ENCODE measurements at places on chromosomes 1 and 21.

GRCh38 chr1:3087049-3087448 is 18.0 kb downstream of the PRDM16 start:
- no peak for DNase-seq

DNA sequence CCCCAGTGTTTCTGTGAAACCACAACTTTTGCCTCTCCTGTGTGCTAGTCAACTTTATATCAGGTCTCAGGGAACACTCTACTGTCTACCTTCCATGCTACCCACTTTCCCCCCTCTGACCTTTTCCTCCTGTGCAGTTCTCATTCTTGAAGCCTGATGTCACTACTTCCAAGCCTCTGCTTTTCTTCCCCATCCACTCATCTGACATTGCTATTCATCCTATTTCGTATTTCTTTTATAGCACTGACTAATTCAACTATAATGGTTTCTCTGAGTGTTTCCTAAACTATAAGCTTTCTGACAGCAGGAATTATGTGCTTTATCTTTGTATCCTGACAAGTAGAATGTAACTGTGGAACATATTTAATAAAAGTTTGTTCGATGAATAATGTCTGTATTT is 18.2 kb upstream of the DPH5 start:
- no peak for DNase-seq

- DNase-seq = no peak
Observed at GRCh38 chr1:156895455-156895812, 1.9 kb downstream of the PEAR1 start.

DNA sequence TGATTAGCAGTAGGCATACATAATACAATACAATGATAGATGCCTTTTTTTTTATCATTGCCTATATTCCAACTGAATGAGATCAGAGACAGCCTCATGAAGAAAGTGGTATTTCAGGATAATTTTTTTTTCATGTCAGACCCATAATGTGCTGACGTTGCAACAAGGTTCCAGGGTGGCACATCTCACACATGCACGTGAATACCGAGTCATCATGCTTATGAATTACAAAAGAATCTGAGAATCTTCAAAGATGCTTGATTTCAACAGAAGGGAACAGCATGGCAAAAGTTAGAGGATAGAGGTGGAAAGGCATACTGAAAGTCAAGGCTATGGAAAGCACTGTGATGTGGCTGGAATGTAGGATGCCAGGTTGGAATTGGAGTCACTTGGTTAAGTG is 5.0 kb upstream of the RNF11 start:
- DNase-seq = no peak

GRCh38 chr21:26057477-26058170 is 112.9 kb downstream of the APP start:
- no peak for DNase-seq

GRCh38 chr21:46111193-46111571 is 13.3 kb downstream of the COL6A2 start:
- no peak for DNase-seq

DNA sequence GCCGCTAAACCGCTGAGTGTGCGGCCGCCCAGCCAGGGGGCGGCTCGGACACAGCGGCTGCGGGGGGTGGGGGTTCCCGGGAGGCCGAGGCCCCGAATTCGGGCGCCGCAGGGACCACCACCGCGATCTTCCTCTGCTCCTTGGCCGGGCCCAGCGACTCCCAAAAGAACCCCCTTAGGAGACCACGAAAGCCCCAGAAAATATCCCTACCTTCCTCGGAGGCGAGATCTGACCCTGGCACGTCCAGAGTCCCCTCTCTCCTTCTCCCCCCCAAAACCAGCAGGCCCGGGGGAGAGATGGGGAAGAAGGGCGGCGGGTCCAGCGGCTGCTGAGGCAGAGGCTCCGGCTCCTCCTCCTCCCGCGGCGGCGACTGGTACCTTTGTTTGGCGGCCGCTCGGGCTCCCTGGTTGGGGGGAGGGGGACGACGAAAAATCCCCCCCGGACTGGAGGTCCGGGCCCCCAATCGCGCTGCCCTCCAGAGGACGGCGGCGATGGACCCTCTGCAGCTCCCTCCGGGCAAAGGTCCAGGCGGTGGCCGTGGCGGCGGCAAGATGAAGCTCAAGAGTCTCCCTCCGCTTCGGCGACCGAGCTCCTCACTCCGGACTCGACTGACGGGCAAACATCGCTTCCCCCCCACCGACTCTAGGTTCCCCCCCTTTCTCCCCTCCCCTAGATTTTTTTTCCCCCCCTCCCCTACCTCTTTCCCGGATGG is at the start of gene ARID4B:
TSS of gene ARID4B (minus strand) at position 621 of the 712 bp plus-strand sequence. CDS start 1,260 bp downstream, outside the sequence.
- DNase-seq = peak; percentile 42

DNA sequence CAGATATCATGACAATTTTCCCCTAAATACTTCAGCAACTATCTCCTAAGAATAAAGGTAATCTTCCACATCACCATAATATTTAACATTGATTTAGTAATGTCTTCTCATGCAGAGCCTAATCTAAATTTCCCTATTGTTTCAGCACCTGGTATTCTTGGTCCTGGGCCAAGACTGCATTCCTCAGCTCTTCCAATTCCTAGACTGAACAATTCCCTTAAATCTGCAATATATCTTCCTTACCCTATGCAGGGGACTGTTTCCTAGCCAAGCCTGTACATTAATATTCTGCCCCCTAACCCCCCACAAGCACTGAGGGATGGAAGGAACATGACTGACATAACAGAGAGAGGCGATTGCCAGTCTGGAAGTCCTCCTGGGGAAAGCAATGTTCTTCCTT is 28.7 kb upstream of the DISP1 start:
- no peak for DNase-seq

DNA sequence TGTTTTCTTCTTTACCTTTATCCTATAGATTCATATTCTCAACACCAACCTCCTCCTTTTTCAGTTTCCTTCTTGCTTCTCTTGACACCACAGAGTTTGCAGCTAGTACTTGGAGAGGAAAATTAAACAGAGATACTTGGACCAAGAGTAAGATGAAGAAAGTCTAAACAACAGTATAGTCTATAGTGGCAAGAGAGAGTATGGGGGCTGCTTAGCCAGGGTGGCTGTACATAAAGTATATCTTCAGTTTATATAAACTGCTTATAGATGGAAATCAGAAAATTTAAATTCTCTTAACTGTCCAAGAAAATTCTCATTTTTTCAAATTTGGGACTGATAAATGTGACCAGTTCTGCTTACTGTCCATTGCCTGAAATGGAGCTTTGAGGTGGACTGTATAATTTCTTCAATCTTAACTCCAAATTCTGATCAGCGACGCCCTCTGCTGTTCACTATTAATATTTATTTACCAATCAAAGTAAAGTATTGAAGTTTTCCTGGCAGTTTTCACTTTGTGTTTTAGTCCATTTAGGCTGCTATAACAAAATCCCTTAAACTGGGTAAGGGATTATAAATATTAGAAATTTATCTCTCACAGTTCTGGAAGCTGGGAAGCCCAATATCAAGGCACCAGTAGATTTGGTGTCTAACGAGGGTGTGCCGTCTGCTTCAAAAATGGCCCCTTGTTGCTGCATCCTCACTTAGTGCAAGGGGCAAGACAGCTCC is 14.8 kb upstream of the METTL18 start:
- peak; percentile 22 for DNase-seq

DNA sequence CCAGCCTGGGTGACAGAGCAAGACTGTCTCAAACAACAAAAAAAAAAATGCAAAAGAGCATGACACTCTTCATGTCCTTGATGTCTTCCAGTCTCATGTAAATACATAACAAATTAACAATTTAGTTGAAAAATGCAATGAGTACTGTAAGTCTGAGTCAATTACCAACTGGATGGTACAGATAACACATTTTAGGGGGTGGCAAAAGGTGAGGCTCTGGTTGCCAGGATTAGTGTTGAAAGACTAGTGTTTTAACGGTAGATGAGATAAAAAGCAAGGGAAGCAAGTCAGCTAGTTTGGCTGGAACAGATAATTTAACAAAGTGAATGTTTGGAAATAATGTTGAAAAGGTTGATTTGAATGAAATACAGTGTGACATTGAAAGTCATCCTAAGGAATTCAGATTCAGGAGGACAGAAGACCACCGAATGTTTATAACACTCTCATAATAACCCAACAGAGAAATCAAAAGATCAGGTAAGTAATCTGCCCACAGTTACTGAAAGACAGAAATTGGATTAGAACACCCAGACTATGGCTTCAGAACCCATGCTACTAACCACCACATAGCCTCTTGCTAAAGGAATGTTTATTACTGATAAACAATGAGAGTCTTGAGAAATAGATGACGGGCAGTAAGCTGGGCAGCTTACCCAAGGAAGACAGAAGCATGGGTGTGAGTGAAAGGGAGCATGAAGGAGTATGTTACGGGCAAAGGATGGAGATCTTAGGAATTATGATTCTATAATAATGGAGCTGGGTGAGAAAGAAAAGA is 312.4 kb downstream of the HMCN1 start:
- no peak for DNase-seq

DNA sequence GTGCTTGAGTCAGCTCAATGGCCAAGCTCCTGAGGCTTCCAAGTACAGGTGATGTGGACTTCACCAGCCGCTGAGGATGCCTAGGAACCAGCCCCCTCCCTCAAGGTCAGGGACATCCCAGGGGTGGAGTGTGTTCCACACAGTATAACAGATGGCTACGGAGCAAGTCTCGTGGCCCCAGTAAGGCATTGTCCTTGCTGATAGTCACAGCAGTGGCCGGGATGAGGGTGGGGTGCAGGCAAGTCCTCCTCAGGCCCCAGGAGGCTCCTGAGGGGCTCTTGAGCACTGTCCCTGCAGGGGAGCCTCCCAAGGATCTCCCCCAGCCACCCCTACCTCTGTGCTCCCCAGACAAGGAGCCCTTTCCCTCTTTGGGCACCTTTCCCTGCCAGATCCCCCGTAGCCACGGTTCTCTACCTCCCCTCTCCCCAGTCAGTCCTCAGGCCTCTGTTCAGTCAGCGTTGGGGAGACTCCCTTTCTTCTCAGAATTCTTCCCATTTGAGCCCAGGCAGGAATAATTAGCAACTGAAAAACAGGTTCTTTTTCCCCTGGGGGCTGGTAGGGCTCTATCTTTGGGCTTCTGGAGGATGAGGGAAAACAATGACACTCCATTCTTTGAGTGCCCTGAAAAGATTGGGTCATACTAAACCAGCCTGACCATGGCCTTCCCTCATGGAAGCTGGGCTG is 7.1 kb upstream of the THEM5 start:
- no peak for DNase-seq

DNA sequence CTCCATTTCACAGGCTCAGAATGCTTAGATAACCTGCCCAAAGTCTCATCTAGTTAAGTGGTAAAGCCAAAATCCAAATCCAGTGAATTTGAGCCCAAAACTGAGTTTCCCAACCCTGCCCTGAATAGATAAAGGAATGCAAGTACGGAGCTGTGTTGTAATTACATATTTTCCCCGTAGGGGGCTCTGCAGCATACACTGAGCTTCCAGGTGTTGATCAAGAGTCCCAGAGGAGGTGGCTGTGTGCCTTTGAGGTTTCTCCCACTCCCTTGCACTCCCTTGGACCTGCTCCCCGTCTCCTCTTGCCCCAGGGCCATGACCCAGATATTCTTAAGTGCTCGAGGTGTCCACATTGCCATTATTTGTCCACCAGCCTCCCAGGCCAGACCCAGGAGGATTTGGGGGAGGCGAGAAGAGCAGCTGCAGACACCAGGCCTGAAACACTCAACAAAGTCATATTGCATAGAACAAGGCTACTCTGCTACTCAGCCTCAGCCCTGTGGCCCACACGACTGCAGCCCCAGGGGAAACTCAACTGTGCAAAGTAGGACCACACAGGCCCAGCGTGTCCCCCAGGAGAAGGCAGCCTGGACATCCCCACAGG is 18.4 kb upstream of the LY9 start:
- DNase-seq = peak; percentile 12

GRCh38 chr1:194252199-194252598 is 1065.8 kb upstream of the B3GALT2 start:
- DNase-seq = no peak

GRCh38 chr1:93489756-93490155 is 41.8 kb downstream of the FNBP1L start:
- no peak for DNase-seq

DNA sequence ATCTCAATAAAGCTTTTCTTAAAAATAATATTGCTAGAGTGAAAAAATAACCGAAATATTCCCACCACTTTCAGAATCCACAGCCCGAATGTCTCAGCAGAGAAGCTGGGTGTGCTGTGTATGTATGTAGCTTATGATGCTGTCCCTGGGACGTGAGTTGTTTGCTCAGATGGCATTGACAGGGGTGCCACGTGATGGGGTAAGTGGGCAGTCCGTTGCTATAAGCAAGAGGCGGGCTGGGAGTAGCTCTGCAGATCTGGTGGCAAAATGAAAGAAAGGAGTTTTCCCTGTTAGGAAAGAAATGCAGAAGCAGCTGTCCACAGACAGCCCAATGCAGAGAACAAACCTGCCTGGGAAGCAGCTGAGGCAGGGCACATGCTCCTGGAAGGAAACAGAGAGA is 3.8 kb upstream of the FAM20B start:
- peak; percentile 80 for DNase-seq

DNA sequence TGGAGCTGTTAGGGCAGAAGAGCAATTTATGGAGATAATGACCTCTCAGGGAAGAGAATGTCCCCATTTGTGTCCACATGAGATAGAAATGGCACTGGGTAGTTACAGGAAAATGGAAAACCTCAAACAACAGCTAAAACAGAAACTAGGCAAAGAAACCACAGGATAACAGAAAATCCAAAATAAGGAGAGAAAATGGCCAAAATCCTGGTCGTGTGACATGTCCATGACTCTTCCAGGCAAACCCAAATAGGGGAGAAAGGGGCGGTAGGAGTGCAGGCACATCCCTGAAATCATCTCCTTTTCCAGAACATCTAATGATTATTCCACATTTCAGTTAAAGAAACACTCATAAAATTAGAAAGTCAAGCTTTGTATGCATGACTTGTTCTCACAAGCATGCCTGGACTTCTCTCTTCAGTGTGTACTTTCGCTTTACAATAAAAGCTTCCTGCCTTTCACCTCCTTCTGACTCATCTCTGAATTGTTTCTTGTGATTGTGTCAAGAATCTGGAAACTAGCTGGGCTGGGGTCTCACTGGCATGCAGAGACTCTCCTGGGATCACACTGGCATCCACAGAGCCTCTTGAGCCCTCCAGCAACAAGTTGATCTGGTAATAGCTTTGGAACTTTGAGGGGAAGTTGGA is 171.4 kb upstream of the ZP4 start:
- DNase-seq = no peak

GRCh38 chr1:167145965-167146364 is 52.1 kb downstream of the STYXL2 start:
- DNase-seq = no peak

GRCh38 chr1:12488666-12489354 is 129.2 kb downstream of the DHRS3 start:
- no peak for DNase-seq

DNA sequence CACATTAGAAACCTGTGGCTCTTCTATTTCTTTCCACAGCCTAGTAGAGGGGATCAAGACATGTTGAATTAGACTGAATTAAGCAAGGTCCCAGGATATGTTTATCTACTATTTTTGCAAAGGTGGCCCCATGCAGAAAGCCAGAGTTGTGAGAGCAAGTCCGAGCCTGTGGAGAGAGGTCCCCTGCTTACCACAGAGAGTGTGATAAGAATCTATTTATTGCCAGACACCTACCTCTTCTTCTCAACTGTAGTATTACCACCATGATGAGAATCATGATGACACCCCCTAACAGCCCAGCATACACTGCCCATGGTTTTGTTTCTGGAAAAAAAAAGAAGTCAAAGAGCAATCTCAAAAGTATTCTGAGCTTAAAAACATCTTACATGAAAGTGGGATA is 23.0 kb downstream of the SLAMF1 start:
- no peak for DNase-seq

Measured in NCI-H510A treated with DMSO at 0.1 percent for 48 hours (cell line).